Myocyte (in vitro differentiated cells): ENCODE measurements at places on chromosomes 7 and 10. TPM values are rescaled to one million over a fixed set of nuclear protein-coding genes. Genes with fewer than 3 reads are reported as not detected.
A peak's percentile ranks its signal among the peaks of the same experiment; 100 is the strongest.

GRCh38 chr10:48760983-48761382, 76.3 kb downstream of the WDFY4 start:
- DNase-seq: no peak

- DNase-seq: no peak
These were observed 91.4 kb downstream of the LRRTM3 start for GRCh38 chr10:67017218-67017617.

- DNase-seq: no peak
These were observed 33.9 kb downstream of the MTPN start for GRCh38 chr7:135943134-135943879.

DNA sequence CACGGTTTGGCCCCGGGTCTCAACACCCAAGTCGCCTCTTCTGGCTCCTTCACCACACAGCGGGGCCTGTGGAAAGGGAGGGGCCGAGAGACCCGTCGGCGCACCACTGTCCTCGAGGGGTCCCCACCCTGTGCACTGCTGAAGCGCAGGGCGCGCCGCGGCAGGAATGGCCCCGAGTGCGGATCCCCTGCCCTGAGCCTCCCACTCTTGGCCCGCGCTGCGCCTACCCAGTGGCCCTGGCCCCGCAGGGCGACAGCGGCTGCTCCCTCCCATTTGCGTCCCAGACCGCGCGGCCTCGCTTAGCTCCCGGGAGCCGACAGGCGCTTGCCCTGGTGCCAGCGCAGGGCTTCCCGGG, 2.1 kb upstream of the SFMBT2 start:
- DNase-seq: no peak

DNA sequence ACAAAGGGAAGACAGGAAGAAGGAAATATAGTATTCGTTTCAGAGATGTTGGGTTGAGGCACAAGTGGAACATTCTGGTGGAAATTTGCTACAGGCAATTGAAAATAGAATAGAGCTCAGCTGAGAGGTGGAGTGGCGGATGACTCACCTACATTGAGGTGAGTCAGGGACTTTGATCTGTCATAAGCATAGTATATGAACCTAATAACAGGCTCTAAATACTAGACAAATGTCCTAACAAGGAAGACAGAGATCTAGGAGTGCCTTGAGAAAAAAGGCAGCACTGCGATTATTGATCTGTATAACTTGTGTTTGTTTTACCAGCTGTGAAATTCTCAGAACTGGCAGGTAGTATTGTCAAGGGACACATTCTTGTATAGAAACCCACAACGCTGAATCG, 907 bp upstream of the IFRD1 start:
- peak; percentile 18 for DNase-seq

DNA sequence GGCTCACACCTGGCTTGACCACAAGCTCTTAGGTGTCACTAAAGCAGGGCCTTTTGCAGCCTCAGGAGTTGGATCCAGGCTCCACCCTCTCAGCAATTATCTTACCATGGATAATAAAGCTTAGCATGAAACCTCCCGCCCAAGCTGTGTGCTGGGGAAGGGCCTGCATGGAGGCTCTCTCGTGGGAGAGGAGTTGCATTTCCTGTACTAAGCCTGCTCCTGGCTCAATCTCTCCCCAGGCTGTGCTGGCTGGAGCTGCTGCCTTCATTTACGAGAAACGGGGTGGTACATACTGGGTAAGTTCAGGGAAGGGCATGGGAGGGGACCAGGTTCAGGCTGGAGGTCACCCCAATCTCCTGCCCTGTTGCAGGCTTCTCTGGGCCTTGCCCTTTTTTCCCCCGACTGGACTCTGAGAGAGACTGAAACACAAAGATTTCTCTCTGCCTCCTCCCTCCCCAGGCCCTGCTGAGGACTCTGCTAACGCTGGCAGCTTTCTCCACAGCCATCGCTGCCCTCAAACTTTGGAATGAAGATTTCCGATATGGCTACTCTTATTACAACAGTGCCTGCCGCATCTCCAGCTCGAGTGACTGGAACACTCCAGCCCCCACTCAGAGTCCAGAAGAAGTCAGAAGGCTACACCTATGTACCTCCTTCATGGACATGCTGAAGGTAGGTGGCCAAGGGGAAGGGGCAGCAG, 2.7 kb downstream of the TMEM176A start:
- no peak for DNase-seq

The AKR1C1 gene
- total RNA-seq: 38.1 and 60.1 TPM in 2 replicates

The MUC12 gene
- not detected in 2 replicates for total RNA-seq
